ENCODE measurements at places on chromosomes 6 and 20.

- no peak for DNase-seq
Observed at GRCh38 chr20:44742304-44743079, 3.2 kb upstream of the KCNK15 start.

GRCh38 chr6:31705931-31706330 lies 735 bp upstream of the LY6G6F start:
- no peak for DNase-seq

GRCh38 chr6:108904741-108905140 lies 56.5 kb downstream of the ARMC2 start:
- no peak for DNase-seq

DNA sequence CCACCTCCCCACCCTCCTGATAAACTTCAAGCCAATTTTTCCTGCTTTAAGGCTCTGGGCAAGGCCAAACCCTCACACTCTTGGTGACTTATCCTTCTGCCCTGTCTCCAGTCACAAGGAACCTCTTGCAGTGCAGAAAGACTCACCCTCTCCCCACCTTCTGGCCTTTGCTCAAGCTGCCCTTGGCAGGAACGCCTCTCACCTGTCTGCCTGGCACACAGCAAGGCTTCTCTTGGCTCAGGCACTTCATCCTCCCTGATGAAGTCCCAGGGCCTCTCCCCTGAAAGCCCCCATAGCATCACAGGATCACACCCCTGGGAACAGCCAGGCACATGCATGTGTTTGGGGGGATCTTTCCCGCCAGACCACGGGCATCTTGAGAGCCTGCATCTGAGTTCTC lies 68.8 kb upstream of the NNAT start:
- DNase-seq, result no peak

GRCh38 chr6:68876792-68877493 lies 241.9 kb downstream of the ADGRB3 start:
- DNase-seq, result no peak

- no peak for DNase-seq
Observed at GRCh38 chr6:101453221-101453620, 59.7 kb downstream of the GRIK2 start.

- no peak for DNase-seq
Observed at GRCh38 chr20:44528309-44528708, 6.4 kb upstream of the SERINC3 start.

GRCh38 chr6:106913676-106914280 lies 60.8 kb downstream of the CD24 start:
- no peak for DNase-seq

DNA sequence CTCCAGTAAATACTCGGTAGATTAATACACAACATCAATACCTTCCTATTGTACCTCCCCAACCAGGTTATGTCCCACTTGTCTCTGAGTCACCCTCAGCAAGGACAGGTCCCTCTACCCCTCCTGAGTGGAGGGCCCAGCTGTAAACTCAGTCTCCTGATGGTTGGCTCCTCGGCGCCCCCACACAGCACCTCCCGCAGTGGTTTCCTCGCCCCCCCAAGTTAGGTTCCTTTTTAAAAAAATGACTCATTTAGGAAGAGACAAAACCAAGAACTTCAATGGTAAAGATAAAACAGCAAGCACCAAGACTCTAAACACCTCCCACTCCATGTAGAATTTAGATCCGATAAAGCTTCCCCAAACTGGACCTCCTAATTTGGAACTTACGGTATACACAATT lies 83.5 kb downstream of the TRERF1 start:
- DNase-seq, result peak; percentile 58

GRCh38 chr6:111552241-111552744 lies 53.4 kb downstream of the TRAF3IP2 start:
- DNase-seq, result no peak

GRCh38 chr6:30554962-30555815 lies 1.1 kb downstream of the GNL1 start:
- no peak for DNase-seq
